Stimulated activated CD8-positive, alpha-beta memory T cell treated with anti-CD3 and anti-CD28 coated beads, Interleukin-7, amount 100 ng/mL, for 1 hour (primary cell): ENCODE measurements at places on chromosomes 4 and X.

- DNase-seq, result no peak
These were observed 995 bp downstream of the SMARCA5 start for GRCh38 chr4:143514497-143514896.

DNA sequence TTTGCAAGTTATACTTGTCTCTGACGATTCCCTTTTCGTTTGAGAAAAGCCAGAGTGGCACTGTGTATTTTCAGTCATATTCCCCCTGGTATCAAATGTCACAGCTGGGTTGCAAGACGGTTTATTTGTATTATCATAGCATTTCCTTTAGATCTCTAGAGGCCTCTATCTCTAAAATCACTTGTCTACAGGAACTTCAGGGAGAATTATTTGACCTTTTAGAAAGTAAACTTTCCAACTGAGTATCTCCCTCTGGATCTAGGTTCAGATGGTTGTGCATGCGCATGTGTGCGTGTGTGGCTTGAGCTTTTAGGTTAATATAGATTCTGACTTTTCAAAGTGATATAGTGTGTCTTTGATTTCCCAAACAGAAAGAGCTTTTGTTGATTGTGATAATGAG lies 15.1 kb upstream of the TAB3 start:
- no peak for DNase-seq

GRCh38 chr4:176453079-176453478 lies 133.3 kb downstream of the SPCS3 start:
- no peak for DNase-seq

DNA sequence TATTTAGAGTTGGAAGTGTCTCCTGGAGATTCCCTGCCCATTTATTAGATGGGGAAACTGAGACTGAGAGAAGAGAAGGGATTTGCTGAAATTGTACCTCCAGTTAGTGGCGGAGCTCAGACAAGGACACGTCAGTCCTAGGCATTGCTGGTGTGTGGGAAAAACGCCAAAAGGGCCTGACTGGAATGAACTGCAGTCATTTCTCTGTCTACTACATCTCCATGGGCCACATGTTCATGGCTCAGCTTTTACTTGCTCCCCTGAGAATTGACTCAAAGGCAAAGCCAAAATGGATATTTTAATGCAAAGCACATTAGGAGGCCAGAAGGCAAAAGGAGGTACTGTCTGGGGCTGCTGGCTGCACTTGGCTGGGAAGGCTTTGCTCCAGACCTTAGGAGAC lies 3.9 kb downstream of the TFDP3 start:
- DNase-seq, result no peak

- DNase-seq, result no peak
These were observed 33.5 kb downstream of the TAF7L start for GRCh38 chrX:101257448-101258258.

DNA sequence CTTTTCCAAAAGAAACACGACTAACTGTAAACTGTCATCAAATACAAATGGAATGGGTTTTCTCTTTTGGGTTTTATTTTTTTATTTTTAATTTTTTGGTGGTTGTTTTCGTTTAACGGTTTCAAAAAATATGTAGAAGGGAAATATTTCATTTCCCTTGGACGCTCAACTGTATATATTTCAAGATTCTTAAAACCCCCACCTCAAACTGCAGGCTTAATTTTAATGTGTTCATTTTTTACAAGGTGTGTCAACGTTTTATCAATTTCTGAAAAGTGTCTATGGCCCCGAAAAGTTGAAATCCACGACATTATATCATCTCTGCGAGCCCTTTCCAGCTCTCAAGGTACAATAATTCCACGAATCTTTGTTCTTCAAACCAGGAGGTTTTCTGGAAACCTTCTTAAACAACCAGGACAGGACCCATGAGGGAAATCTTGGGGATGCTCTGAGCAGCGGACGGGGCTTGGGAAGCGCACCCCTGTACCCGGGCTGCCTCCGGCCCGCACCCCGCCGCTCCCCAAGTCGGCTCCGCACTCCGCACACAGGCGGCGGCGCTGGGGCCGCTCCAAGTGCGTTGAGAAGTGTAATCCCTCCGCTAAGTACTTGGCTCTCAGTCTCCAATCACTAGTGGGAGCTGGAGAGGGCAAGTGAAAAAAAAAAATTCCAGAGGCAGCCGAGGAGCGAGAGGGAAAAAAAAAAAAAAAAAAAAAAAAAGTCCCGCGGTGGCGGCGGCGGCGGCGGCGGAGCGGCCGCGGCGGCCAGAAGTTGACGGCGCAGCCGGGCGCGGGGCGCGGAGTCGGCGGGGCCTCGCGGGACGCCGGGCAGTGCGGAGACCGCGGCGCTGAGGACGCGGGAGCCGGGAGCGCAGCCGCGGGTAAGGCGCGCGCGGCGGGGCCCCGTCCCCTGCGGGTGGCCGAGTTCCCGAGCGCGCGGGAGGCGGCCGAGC lies at the start of gene BMPR1B:
BMPR1B (plus strand) TSS at position 764 of the 949 bp plus-strand sequence. CDS start 346,470 bp downstream, outside the sequence.
- no peak for DNase-seq

DNA sequence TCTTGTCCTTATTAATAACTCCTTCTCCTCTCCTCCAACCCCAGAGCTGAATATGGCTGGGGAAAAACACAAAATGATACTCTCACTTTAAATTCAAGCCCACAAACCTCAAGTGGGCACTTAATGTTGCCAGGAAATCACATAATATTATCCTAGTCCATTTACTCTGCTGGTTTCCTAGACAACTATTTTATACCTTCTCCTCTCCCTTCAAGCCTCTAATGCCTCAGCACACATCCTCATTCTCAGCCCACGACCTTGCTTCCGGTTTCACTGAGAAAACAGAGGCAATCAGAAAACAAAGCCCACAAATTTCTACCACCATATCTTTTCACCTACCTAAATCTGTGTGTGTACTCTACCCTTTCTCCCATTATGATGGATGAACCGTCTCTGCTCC lies 12.1 kb upstream of the CLCN5 start:
- no peak for DNase-seq

DNA sequence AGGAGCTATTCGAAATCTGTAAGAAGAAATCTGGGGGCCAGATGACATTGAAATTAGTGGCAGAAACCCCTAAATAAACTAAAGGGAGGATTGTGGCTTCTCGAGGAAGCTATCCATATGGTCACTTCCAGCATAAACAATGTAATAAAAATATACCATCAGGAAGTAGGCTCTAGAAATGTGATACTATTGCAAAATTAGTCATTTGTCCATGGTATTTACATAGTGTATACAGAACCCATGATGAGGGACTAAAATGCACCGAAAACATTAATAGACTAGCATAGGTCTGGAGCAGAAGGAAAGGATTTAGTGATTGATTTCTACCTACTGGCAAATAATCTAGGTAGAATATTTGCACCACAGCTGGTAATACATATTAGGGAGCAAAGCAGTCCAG lies 1344.0 kb downstream of the FSTL5 start:
- no peak for DNase-seq

- DNase-seq, result no peak
These were observed 250.3 kb downstream of the GBA3 start for GRCh38 chr4:22942920-22943559.

DNA sequence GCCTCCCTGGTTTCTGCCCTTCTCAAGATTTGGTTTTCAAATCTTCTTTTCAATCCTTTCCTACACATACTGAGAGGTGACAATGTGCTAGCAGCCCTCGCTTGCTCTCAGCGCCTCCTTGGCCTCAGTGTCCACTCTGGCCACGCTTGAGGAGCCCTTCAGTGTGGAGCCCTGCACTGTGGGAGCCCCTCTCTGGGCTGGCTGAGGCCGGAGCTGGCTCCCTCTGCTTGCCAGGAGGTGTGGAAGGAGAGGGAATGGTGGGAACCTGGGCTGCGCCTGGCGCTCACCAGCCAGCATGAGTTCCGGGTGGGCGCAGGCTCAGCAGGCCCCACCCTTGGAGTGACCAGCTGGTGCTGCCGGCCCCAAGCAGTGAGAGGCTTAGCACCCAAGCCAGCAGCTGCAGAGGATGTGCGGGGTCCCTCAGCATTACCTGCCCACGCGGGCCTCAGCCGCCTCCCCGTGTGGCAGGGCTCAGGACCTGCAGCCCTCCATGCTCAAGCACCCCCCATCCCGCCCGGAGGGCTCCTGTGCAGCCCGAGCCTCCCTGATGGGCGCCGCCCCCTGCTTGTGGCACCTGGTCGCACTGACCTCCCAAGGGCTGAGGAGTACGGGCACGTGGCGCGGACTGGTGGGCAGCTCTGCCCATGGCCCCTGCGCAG lies 127.5 kb downstream of the COX7B2 start:
- DNase-seq, result no peak

DNA sequence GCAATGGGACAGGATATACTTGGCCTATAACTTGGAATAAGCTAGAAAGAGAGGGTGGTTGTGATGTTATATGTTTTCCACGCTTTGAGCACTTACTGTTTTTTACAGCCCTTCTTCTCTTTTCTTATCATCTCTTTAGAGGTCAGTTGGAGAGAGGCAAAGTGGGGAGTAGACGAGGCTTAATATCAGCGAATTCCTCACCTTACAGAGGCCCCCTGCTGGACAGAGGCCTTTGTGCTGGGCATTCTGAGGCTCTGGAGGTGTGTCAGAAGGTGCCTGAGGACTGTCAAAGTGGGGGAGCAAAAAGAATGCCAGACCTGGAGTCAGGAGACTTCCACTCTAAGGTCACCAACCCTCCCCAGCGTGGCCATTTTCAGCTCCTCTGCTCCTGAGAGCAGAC lies 42.5 kb downstream of the MAMLD1 start:
- no peak for DNase-seq

DNA sequence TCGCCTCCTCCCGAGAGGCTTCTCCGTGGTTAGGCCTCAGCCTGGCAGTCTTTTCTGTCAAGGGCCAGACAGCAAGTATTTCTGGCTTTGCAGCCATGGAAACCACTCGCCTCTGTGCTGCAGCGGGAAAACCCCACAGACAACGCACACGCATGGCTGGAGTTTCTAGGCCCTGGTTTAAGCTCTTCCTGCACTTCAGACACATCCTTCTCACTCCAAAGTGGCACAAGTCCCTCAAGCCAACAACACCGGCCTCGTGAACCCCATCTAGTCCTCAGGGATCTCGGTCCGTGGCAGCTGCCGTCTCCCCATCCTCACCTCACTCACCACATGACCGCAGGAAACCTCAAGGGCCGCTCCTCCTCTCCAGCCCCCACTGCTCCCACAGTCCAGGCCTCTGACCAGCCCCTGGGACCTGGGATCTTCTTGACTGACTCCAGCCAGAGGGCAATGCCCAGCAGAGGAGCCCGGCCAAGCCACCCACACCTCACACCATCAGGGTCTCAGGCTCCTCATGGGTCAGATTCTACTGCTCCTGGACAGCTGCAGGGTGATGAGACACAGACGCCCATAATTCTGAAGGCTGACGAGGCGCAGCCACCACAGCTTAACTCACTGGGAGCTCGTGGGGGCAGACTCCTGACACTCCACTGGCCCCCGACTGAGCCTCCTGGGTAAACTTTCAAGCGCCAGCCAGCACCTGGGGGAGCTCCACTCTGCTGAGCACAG lies 21.7 kb downstream of the LETM1 start:
- DNase-seq, result no peak

DNA sequence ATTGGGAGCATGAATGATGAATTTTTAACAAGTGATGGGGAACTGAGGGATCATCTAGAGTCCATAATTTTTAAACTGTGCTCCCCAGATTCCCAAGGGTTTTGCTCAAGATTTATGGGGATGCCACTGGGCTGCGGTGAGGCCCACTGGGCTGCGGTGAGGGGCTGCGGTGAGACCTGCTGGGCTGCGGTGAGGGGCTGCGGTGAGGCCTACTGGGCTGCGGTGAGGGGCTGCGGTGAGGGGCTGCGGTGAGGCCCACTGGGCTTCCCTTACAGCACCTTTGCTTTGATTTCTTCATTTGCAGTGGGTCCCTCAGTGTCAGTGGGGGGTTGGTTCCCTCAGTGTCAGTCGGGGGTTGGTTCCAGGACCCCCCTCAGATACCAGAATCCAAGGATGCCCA lies 47.4 kb upstream of the ATOH1 start:
- no peak for DNase-seq

DNA sequence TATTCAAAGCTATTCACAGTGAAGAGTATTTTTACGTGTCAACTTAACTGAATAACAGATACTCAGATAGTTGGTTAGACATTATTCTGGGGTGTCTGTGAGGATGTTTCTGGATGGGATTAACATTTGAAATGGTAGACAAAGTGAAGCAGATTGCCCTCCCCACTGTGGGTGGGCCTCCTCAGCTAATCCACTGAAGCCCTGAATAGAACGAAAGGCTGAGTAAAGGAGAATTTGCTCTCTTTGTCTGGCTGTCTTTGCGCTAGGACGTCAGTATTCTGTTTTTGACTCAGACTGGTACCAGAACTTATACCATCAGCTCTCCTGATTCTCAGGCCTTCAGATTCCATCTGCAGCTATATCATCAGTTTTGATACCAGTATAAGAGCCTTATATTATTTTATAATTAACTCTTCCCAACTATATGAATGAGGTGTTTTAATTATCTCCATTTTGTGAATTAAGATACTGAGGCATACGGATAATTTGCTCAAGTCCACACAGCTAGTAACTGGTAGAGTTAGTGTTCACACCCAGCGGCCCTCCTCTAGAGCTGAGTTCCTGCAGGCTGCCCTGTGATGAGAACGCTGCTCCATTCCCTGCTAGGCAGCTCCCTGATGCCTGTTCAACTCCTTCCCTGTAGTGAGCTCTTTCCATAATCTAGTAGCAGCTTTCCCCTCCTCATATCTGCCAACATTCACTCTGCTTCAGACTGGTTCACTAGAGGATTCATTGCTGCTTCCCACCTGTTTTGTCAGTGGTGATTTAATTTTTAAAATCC lies 87.5 kb downstream of the RBM46 start:
- DNase-seq, result no peak

GRCh38 chrX:136453771-136454170 lies 34.0 kb upstream of the BRS3 start:
- DNase-seq, result no peak

DNA sequence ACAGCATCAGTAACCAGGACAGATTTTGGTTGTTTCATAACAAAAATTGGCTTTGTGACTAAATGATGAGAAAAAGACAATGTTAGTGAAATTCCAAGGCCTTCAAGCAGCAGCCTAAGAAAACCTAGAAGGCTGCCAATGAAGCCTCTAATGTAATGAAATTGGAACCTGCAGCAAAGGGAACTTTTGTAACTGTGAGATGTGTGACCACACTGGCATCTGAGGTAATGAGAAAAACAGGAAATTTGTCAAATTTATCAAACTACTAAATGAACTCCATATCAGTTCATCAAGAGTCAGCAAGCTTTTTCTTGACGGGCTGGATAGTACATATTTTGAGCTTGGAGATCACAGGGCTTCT lies 30.4 kb upstream of the EMCN start:
- DNase-seq, result no peak

- DNase-seq, result no peak
These were observed 827.9 kb downstream of the PCDH7 start for GRCh38 chr4:31548021-31548420.
